ENCODE measurements at places on chromosomes 16 and 17.

GRCh38 chr17:74140282-74140681 is 63.2 kb upstream of the RPL38 start:
- DNase-seq = no peak

GRCh38 chr16:55559233-55559632 is 7.3 kb upstream of the CAPNS2 start:
- no peak for DNase-seq

DNA sequence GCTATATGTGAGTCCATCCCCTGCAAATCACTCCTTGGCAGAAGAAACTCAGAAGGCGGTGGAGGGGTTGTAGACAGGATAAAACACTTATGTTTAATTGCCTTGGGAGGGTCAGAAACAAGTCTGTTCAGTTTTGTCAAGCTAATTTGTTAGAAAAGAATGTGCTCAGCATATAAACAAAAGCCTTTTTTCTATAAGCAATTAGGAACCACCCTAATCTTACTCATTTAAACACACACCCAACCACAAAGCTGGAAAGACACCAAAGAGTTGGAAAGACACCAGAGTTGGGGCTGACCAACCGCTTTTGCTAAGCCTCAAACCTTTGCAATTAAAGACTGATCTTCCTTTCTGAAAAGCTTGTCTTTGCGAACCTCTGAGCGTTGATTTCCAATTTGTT is 439.2 kb upstream of the ERCC4 start:
- no peak for DNase-seq

GRCh38 chr17:43880420-43880991 is 26.8 kb downstream of the MPP2 start:
- no peak for DNase-seq

- DNase-seq = no peak
These were observed 75.5 kb downstream of the SOCS1 start for GRCh38 chr16:11180489-11180888.
